Uterus (tissue), 4 donors: ENCODE measurements at places on chromosomes 12 and 14.

GRCh38 chr14:74531006-74531405, 37.4 kb downstream of the ISCA2 start:
- DNase-seq, result no peak

DNA sequence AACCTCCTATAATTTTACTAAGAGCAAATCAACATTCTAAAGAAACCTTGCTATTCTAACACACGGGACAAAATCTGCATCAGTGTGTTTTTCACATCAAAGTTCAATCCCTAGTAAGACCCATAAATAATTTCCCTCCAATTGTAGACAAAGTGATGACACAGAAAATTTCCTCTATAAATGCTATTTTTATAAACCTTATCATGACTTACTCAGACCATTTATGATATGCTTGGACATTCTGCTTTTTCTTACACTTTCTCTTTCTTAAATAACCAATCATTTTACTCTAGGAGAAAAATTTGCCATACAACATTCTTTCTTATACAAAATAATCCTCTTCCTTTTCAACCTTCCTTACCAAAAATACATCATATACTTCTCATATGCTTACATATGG, 67.0 kb downstream of the SDR9C7 start:
- no peak for DNase-seq

GRCh38 chr12:80553316-80553715, 109.3 kb downstream of the PTPRQ start:
- DNase-seq, result no peak

- DNase-seq, result no peak
These were observed 3.3 kb downstream of the IL26 start for GRCh38 chr12:68222326-68222725.

- no peak for DNase-seq
These were observed 60.3 kb downstream of the PHLDA1 start for GRCh38 chr12:75971253-75971652.

GRCh38 chr12:68356060-68356695, 24.0 kb upstream of the MDM1 start:
- DNase-seq, result no peak

DNA sequence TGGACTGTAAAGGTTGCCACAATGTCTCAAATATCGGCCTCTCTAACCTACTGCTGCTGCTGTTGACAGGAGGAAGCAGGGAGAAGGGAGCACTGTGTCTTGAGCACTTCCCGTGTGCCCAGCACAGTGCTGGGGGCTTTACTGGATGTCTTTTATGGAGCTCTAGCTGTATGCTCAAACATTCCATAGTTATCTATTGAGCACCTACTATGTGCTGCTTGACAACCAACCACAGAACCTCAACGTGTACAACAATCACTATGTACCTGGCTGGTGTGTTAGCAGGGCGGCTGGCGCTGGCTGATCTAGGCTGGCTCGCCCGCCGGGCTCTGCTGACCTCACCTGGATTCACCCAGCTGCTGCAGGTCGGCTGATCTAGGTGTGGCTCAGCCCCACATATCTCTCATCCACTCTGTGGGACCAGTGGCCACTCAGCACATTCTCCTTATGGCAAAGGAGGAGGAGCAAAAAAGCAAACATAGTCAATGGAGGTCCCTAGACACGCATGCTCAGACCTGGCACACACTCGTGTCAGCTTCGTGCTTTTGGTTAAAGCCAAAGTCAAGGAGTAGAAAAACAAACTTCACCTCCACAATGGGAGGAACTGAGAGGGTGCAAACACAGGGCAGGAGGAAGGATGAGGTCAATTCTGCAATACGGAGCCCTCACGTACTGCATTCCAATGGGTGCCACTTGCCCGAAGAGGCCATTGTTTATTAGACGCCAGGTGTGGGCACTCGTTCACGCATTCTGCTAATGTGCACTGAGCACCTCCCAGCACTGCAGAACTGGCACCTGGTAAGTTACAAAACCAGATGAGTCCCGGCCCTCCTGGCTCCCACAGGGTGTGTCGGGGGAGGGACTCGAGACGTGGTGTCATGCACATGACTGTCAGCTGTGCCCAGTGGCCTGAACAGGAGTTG, 147.2 kb downstream of the SCARB1 start:
- no peak for DNase-seq

DNA sequence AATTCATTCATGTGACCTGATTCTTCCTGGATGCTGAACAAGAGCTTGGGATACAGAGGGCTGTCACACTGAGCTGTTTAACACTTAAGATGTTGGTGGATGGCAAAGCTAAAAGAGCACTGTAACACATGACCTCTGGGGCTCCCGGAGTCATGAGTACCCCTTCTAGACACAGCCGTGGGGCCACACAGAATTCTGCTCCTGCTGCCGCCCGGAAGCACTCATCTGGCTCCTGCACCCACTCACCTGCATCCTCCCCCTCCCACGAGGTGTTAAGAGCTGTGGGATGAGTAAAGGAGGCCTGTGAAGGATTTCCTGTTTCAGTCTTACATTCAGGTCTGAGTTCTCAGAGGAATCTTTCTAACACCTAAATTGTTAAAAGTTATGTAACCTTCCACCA, 78.0 kb upstream of the SSTR1 start:
- no peak for DNase-seq

DNA sequence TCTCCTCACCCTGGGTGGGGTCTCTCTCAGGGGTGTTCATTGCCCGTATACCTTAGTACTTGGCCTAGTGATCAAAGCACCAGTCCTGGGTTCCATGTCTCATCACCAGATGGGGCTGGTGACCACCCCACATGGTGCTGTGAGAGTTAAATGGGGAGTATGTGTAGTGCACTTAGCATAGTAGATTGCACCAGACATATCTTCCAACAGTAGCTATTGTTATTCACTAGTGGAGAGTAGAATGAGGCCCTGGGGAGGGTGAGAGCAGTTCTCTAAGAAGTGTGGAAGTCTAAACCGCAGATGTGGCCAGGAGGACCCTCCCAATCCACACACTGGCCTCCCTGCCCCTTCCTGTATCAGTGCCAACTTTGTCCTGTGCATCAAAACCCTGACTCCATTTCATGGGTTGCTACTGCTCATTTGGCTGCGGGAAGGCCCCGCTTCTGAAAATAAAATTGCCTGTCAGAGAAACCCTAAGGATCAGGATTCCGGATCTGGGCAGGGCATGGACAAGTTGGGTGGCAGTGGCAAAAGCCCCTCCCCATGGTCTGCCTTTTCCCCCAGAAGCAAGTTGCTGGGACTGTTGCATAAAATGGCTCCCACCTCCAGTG, 4.4 kb downstream of the CD9 start:
- no peak for DNase-seq

DNA sequence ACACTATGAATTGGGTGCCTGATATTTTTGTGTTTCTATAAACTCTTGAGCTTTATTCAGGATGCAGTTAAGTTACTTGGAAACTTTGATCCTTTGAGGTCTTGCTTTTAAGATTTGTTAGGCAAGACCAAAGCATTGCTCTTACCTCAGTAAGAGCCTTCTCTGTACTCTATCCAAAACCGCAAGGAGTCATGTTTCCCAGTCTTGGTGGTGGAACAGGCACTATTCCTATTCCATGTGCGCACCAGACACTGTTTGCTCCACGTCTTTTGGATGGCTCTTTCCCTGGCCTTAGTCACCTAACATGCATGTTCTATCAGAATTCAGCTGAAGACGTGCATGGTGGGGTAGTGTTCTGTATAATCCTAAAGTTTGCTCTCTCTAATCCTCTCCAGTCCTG, 23.5 kb downstream of the CSRP2 start:
- DNase-seq, result no peak

DNA sequence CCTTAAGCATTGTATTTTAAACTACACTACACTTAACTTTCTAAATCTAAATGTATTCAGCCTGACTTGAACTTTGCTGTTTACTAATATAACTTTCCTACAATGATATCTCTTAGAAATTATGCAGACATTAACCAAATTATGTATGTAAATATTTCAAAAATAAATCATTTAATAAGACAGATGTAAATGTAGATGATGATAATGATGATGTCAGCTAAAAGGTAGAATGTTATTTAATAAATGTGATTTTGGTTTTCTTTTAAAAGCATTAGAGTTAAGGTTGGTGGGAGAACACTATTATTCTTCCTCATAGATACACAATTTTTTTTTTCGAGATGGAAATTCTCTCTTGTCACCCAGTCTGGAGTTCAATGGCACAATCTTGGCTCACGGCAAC, 10.1 kb downstream of the TAS2R43 start:
- no peak for DNase-seq

GRCh38 chr12:22286569-22286968, 47.9 kb downstream of the ST8SIA1 start:
- no peak for DNase-seq

DNA sequence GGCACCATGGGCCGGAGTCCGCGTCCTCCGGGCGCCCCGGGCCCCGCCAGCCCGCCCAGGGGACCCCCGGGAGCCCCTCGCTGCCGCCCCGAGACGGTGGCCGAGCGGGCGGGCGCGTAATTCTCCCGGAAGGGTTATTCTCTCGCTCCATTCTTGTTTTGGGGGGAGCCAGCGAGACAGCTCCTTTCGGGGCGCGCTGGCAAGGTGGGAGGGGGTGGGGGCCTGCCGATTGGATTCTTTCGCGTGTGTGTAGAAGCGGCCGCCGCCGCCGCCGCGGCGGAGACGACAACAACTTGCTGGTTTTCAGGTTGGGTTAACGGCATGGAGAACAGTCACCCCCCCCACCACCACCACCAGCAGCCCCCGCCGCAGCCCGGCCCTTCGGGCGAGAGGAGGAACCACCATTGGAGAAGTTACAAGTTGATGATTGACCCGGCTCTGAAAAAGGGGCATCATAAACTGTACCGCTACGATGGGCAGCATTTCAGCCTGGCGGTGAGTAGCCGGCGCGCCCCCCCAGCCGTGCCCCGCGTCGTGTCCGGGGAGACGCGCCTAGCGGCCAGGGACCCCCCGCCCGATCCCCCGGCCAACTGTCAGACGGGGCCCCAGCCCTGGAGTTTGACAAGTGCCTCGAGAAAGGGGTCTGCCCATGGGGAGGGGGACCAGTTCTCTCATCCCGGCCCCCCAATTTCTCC, 755 bp downstream of the SETD1B start:
- DNase-seq, result peak; percentile 41

DNA sequence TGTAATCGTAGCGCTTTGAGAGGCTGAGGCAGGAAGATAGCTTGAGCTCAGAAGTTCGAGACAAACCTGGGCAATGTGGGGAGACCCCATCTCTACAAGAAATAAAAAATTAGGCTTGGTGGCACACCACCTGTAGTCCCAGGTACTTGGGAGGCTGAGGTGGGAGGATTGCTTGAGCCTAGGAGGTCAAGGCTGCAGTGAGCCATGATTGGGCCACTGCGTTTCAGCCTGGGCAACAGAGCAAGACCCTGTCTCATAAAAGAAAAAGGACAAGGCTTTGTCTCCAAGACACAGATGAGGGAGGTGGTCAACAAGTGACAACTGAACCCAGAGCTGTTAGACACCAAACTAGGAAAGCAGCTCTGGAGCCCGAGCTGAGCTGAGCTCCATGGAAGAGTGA, 14.5 kb upstream of the TAMALIN start:
- DNase-seq, result no peak

- DNase-seq, result no peak
These were observed 405.3 kb upstream of the USP15 start for GRCh38 chr12:61854902-61855301.

GRCh38 chr12:112828541-112828940, 37.0 kb downstream of the RPH3A start:
- DNase-seq, result no peak

DNA sequence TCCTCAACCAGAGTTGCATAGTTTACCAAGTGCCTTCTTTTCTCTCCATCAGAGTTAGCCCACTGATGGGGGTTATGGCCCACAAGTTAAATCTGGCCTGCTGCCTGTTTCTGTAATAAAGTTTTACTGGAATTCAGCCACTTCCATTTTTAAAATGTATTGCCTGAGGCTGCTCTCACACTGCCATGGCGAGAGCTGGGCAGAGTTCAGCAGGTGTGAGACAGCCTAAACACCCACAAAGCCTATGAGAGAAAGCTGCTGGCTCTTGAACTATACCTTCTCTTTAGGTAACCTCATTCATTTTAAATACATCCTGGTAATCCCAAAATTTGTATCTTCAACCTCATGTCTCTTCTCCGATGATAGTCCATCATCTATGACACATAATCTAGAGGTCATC, 86.1 kb downstream of the BCL2L14 start:
- no peak for DNase-seq

GRCh38 chr12:64780531-64781279, 21.5 kb upstream of the GNS start:
- DNase-seq, result peak; percentile 26

- no peak for DNase-seq
These were observed 23.6 kb upstream of the TMEM260 start for GRCh38 chr14:56555921-56556570.

DNA sequence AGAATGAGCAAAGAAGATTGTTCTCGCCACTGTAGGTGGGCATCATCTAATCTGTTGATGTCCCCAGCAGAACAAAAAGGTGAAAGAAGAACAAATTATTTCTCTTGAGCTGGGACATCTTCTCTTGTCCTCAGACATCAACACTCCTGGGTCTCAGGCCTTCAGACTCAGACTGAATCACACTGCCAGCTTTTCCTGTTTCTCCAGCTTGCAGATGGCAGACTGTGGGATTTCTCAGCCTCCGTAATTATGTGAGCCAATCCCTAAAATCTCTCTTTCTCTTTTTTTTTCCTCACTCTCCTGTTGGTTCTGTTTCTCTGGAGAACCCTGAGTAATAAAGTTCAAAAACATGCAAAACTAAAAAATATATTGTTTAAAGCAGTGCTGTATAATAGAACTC, 3.7 kb upstream of the TMPRSS12 start:
- no peak for DNase-seq

DNA sequence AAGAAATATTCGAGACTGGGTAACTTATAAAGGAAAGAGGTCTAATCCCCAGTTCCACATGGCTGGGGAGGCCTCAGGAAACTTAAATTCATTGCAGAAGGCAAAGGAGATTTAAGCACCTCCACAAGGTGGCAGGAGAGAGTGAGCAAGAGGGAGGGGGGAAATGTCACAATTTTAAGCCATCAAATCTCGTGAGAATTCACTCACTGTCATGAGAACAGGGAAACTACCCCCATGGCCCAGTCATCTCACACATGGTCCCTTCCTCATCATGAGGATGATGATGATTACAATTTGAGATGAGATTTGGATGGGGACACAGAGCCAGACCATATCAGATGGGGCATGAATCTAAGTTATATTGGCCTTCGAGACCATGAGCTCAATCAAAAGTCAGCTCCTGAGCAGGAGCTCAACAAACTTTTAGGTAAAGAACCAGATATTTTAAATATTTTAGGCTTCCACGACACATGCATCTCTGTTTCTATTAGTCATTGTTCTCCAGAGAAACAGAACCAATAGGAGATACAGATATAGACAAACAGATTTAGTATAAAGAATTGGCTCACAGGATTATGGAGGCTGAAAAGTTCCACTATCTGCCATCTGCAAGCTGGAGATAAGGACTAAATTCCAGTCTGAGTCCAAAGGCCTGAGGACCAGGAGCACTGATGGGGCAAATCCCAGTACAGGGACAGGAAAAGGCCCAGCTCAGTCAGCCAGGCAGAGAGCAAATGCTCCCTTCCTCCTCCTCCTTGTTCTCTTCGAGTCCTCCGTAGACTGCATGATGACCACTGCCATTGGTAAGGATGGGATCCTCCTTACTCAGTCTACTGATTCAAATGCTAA, 24.9 kb downstream of the DGLUCY start:
- no peak for DNase-seq

GRCh38 chr12:50785406-50786001, 21.6 kb downstream of the ATF1 start:
- no peak for DNase-seq
